ENCODE measurements at places on chromosomes 12 and 14.
A peak's percentile ranks its signal among the peaks of the same experiment; 100 is the strongest.

DNA sequence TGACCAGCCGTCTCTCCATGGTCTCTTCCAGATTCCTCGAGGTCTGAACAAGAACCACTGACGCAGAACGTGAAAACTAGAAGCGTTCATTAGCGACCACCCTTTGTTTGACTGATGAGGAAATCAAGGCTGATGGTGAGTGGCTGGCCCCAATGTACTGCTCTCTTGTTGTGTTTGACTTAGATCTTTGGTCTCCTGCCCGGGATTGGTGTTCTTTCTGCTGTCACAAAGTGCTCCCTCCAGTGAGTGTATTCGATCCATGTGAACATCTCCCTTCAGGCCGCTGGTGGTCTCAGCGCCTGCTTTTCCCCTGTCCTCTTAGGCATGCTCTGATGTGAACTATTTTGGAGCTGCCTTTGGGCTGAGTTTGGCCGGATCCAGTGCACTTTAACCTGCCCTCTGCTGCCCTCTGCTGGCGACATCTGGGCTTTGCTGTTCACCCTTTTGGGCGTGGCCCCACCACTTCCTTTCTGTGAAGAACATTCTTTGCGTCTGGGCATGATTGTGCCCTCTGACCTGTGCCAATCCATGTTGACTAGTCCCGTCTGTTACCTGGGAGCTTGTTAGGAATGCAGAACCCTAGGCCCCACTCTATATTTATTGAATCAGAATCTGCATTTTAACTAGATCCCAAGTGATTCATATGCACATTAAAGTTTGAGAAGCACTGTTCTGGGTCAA, 279.1 kb downstream of the TTC6 start:
- peak; percentile 38 for DNase-seq

GRCh38 chr12:124230789-124231188, 64.1 kb upstream of the RFLNA start:
- no peak for DNase-seq

GRCh38 chr14:56945291-56945690, 135.0 kb upstream of the OTX2 start:
- no peak for DNase-seq

DNA sequence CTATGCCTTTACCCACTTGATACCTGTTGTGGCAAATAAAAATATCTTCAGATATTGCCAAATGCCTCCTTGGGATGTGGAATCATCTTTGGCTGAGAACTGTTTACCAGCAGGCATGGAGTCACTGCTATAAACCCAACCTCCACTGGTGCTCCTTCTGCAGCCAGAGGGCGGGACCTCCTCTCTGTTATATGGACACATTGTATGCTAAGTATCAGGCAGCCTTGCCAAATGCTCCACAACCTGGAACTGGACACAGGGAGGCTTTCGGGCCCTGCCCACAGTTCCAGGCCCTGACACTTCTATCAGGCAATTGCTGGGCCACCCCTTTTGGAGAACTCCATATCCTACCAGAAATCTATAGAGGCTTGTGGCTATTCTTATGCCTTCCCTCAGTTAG, 201.0 kb downstream of the TMX1 start:
- DNase-seq, result no peak

GRCh38 chr12:3355378-3355900, 135.6 kb upstream of the PRMT8 start:
- no peak for DNase-seq

DNA sequence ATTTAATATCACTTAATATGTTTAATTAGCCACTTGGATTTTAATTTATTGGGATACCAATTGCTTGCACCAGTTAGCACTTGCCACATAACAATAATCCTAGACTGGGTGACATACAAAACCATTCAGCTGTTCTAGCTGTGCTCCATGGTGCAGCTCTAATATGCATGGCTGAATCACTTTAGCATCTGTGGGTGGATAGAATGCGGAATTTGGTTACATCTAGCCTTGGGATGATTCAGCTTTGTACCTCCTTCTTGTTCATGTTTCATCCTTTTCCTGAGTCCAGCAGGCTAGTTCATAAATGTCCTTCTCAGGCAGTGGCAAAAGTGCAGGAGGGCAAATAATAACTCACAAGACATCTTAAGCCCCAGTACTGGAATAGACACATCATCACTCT, 1263.0 kb downstream of the LRFN5 start:
- no peak for DNase-seq

- DNase-seq, result no peak
Observed at GRCh38 chr14:53541411-53541810, 388.3 kb upstream of the DDHD1 start.

All from activated naive CD4-positive, alpha-beta T cell (primary cell).